CD4-positive, alpha-beta memory T cell (primary cell): ENCODE measurements at places on chromosomes 6 and 20. TPM values are rescaled to one million over a fixed set of nuclear protein-coding genes. Genes with fewer than 3 reads are reported as not detected.

Gene SYNDIG1
- not detected for total RNA-seq

Gene OPN5
- total RNA-seq, result not detected

Gene PGC
- total RNA-seq, result not detected

Gene LPA
- not detected for total RNA-seq

Gene FRS3
- total RNA-seq, result 10.0 TPM

Gene SCUBE3
- total RNA-seq, result not detected

Gene REV3L
- 28.8 TPM for total RNA-seq

Gene ANKEF1
- 5.1 TPM for total RNA-seq

Gene CCDC170
- total RNA-seq, result not detected

Gene STK4
- total RNA-seq, result 374 TPM

Gene CAP2
- total RNA-seq, result not detected

Gene SSR1
- total RNA-seq, result 158 TPM

Gene DPPA5
- not detected for total RNA-seq

Gene MYB
- total RNA-seq, result 3.9 TPM

Gene PBOV1
- total RNA-seq, result not detected

Gene EYS
- not detected for total RNA-seq

Gene ZC2HC1B
- not detected for total RNA-seq

Gene SLC35F1
- not detected for total RNA-seq

Gene FOXQ1
- not detected for total RNA-seq

Gene SUMO4
- 6.8 TPM for total RNA-seq

Gene FILIP1
- total RNA-seq, result not detected

Gene BMP6
- total RNA-seq, result not detected

Gene ADGB
- not detected for total RNA-seq

Gene GJA1
- total RNA-seq, result not detected

Gene CLPSL1
- total RNA-seq, result not detected

Gene BACH2
- 48.0 TPM for total RNA-seq

Gene RTEL1
- total RNA-seq, result 30.9 TPM

Gene STX11
- 5.7 TPM for total RNA-seq

Gene RIPPLY2
- total RNA-seq, result not detected

Gene SPATA25
- total RNA-seq, result 2.8 TPM

Gene CD24
- total RNA-seq, result not detected

Gene MKKS
- total RNA-seq, result 14.6 TPM

Gene CCN5
- not detected for total RNA-seq

Gene CCM2L
- total RNA-seq, result not detected

Gene KCNK15
- not detected for total RNA-seq

Gene RSPH4A
- 0.44 TPM for total RNA-seq

Gene LINC00237
- not detected for total RNA-seq

Gene MACROD2
- not detected for total RNA-seq

Gene RPL7L1
- total RNA-seq, result 89.2 TPM

Gene CTCFL
- total RNA-seq, result not detected

Gene C20orf141
- total RNA-seq, result not detected

Gene ADAM33
- not detected for total RNA-seq

Gene SLC13A3
- total RNA-seq, result not detected

Gene C20orf144
- 0.61 TPM for total RNA-seq

Gene PNLDC1
- 0.94 TPM for total RNA-seq

Gene BPIFA1
- total RNA-seq, result not detected

Gene ARMH2
- 4.7 TPM for total RNA-seq

Gene MLN
- not detected for total RNA-seq
